ENCODE measurements at places on chromosomes 12 and 14.

- no peak for DNase-seq
Measured at GRCh38 chr14:51072976-51073375, 21.9 kb downstream of the TRIM9 start.

GRCh38 chr14:82537831-82538230 lies 1004.2 kb upstream of the SEL1L start:
- no peak for DNase-seq

DNA sequence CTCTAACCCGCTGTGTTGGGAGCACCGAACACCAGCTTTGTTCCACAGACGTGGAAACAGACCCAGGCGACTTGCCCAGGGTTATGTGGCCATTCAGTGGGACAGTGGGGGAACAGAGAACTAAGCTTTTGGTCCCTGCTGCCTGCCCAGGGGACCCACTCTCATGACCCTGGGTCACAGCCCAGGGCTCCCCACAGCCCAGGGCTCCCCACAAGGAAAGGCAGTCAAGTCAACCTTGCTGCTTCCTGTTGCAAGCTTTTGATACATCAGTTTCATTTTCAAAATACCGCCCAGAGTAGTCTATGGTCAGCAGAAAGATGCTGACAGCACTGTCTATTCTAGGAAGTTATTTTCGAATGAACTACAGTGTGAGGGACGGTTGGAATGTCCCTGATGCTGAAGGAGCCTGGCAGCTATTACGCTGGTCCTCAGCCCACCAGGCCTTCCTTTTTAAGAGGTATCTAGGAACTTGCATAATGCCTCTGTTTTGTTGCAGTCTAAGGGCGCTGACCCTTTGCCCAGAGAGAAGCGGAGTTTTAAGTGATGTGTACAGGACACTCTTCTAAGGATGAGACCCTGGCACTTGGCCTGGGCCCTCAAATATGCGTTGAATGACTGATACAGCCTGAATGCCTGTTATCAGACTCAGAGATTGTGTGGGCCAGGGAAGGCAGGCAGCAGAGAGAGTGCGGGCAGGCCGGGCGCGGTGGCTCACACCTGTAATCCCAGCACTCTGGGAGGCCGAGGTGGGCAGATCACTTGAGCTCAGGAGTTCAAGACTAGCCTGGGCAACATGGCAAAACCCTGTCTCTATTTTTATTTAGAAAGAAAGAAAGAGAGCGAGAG lies 12.6 kb upstream of the TTC7B start:
- no peak for DNase-seq

DNA sequence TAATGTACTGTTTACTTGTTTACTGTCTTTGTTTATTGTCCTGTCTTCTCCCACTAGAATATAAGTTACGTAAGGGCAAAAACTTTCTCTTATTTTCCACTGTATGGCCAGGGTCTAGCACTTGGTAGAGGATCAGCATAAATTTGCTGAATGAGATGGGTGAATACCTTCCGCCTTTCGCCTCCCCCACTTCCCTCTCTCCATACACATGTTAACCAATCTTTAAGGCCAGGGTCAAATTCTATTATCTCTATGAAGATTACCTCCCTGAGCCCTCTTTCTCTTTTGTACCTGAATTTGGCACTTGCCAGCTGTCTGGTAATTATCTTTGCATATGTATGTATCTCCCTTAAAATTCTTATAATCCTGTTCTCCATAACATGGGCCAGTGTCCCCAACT lies 4.9 kb downstream of the DUSP16 start:
- no peak for DNase-seq

DNA sequence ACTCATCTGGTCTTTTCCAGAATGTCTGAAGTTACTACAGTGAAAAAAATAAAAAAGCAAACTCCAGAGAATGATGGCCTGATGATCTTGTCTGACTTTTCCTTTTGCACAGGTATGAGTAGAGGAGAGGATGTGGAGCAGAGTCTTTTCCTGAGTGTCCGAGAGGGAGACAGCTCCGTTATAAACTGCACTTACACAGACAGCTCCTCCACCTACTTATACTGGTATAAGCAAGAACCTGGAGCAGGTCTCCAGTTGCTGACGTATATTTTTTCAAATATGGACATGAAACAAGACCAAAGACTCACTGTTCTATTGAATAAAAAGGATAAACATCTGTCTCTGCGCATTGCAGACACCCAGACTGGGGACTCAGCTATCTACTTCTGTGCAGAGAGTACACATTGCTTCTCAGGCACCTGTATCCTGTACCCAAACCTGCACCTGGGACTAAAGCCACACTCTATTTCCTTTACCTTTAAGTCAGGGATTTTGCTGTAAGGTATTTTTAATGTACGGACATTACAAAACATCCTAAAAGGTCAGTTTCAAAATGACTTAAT lies 75.8 kb upstream of the OR4E1 start:
- DNase-seq = no peak

GRCh38 chr12:50933459-50934124 lies 18.8 kb upstream of the HIGD1C start:
- no peak for DNase-seq

GRCh38 chr14:63477556-63477955 lies 65.6 kb downstream of the PPP2R5E start:
- no peak for DNase-seq

DNA sequence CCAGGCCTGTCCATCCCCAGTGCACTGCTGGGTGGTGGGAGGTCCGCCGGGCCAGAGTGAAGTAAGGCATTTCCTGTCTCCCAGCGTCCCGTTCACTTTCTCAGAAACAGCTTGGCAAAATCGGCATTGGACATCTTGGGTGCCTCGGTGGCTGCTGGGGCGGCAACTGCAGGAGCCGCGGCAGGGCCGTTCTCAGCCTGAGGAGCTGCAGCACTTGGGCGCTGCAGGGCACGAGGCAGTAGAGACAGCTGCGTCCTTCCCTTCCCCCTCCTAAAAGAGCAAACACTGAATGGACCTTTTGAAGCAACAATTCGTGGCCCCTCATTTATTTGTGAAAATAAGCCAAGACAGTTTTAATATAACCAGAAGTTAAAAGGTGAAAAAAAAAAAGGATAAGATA lies 8.3 kb downstream of the FICD start:
- no peak for DNase-seq

- DNase-seq = no peak
Measured at GRCh38 chr12:508795-509194, 49.1 kb downstream of the B4GALNT3 start.

- DNase-seq = no peak
Measured at GRCh38 chr14:38724621-38725020, 378.4 kb downstream of the SEC23A start.

- no peak for DNase-seq
Measured at GRCh38 chr14:42911642-42912041, 1305.0 kb downstream of the LRFN5 start.

Data from activated CD8-positive, alpha-beta memory T cell treated with anti-CD3 and anti-CD28 coated beads for 48 hours (primary cell).